ENCODE measurements at places on chromosomes 13 and 19. TPM values are rescaled to one million over a fixed set of nuclear protein-coding genes. Genes with fewer than 3 reads are reported as not detected.

GRCh38 chr13:71727662-71728061, 139.3 kb downstream of the DACH1 start:
- no peak for DNase-seq

DNA sequence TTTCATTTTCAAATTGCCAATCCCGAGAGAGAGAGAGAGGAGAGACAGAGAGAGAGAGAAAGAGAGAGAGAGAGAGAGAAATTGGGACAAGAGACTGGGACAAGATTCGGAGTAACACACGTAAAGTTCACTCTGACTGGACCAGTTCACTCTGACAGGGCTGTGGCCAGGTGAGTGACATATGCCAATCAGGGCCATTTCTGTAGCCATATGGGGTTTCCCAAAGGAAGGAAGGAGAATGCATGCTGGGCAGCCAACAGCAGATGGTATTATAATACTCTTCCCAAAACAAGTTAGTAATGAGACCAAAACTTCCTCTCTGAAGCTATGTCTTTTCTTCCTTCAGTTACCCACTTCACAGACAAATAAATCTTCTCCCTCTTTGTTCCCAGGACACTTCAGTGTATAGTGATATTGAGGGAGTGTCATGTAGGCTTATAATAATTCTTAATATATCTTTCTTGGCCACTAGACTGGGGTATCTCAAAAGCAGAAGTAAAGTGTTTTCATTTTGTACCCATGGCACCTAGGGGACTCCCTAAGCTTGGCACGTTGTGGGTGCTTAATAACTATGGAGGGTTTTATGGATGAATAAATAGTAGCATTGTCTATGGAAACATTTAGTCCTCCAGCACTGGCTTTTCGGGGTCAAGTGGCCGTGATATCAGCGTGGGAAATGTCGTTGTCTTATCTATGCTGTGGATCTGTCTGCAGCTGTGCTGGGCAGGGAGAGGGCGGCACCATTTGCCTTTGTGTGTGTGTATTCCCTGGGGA, 51.6 kb downstream of the SERP2 start:
- DNase-seq: no peak

GRCh38 chr13:52454459-52454819, 839 bp upstream of the CKAP2 start:
- no peak for DNase-seq

DNA sequence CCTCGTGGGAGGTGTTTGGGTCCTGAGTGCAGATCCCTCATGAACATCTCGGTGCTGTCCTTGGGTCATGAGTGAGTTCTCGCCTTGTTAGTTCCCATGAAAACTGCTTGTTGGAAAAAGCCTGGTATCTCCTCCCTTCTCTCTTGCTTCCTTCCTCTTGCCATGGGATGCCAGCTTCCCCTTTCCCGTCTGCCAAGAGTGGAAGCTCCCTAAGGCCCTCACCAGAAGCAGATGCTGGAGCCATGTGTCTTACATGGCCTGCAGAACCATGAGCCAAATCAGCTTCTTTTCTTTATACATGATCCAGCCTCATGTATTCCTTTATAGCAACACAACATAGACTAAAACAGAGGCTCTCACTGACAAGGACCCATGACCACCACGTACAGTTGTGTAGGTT, 8.2 kb downstream of the ADGRE2 start:
- no peak for DNase-seq

DNA sequence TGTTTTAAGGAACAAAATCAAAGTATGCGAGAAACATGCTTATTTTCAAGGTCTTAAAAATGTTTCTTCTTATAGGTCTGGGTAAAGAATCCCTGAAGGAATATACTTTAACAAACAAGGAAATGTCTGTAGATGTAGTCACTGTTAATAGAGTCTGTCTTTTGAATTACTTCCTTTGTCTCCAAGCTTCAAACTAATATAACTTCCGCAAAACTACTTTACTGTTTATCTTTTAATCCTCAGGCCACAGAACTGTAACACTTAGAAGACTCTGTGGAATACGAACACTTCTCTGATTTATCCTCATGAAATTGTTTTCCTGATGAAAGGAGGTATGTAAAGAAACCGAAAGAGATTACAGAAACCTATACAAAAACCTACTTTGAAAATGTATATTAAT, 316.0 kb downstream of the PCDH9 start:
- DNase-seq: no peak

GRCh38 chr13:43307921-43308433, 284.6 kb downstream of the DNAJC15 start:
- DNase-seq: peak; percentile 73

GRCh38 chr19:18401580-18402112, 4.2 kb upstream of the LRRC25 start:
- peak; percentile 39 for DNase-seq

- DNase-seq: peak; percentile 55
These were observed 483.2 kb upstream of the SLITRK6 start for GRCh38 chr13:86282442-86282841.

The IFI30 gene
- total RNA-seq: 2.3 TPM

All from astrocyte (in vitro differentiated cells and primary cell).